Femur (tissue), 1 donor: ENCODE measurements at places on chromosomes 6 and 20.
A peak's percentile ranks its signal among the peaks of the same experiment; 100 is the strongest.

GRCh38 chr6:30541515-30542403, 14.5 kb downstream of the GNL1 start:
- peak; percentile 85 for DNase-seq

DNA sequence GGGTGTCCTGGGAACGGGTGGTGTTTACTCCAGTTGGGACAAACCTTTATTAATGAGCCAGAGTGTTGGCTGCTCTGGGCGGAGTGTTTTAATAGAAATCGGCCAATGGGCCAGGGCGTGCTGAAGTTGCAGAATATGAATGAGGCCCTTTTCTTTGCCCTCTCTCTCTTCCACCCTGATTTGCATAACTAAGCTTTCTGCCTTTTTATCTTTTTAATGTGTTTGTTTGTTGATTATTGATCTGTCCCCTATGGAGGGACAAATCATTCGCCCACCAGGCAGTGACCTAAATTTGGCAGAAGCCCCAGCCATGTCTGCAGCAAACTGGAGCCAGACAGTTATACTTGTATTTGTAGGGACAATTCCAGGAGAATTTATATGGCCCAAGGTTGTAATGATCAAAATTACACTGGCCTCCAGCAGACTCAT, 420.9 kb downstream of the PREX1 start:
- DNase-seq, result no peak

- peak; percentile 73 for DNase-seq
These were observed 211.9 kb downstream of the FOXC1 start for GRCh38 chr6:1821513-1822183.

DNA sequence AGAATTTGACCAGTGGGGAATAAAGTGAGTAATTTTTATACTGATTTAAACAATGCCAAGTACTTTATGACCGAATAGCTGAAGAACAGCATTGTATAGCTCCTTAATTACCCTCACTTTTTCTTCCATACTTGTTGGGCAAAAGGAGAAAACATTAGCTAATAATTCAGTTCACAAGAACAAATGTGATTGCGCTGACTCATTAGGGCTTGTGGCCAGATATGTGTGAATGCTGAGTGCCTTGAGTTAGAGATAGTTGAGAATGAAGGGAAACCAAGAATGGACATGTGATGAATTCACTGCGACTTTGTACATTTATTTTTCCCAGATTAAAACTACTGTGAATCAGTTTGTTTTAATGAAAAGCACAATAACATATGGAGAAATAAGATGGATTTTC, 669.4 kb downstream of the TFAP2A start:
- no peak for DNase-seq

DNA sequence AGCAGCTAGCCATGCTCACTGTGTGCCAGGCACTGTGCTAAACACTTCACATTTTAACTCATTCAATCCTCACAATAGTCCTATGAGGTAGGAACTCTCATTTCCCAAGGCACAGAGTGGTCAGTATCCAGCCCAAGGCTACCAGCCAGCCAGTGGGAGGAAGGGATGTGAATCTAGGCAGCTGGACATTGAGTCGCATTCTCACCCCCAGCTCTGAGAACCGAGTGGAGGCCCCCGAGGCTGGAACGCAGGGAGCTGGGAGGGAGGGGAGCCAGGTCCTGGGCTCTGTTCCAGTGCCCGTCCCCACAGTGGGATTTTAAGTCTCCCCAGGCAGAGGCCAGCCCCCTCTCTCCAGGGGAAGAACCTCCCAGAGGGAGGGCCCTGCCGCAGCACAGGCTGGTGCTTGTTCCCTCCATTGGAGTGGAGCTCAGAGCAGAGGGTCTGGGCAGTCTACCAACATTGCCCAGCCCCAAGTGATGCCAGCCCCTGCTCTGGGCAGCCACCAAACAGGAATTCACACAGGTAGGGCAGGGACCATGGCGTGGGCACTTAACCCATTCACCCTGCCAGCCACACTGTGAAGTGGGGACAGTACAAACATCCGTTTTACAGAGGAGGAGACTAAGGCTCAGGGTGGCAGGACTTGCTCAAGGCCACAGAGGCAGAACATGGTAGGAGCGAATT, 131.3 kb downstream of the CEBPB start:
- DNase-seq, result no peak

GRCh38 chr20:39897058-39897457, 792.0 kb downstream of the MAFB start:
- DNase-seq, result no peak

- no peak for DNase-seq
These were observed 23.6 kb upstream of the THEMIS start for GRCh38 chr6:127924440-127924839.

GRCh38 chr20:57006411-57007170, 259.9 kb downstream of the BMP7 start:
- no peak for DNase-seq

- DNase-seq, result no peak
These were observed 21.4 kb upstream of the ADRM1 start for GRCh38 chr20:62281161-62281933.

GRCh38 chr6:88814909-88815308, 148.5 kb downstream of the RNGTT start:
- no peak for DNase-seq

GRCh38 chr6:129203190-129203900, 320.4 kb downstream of the LAMA2 start:
- DNase-seq, result no peak

DNA sequence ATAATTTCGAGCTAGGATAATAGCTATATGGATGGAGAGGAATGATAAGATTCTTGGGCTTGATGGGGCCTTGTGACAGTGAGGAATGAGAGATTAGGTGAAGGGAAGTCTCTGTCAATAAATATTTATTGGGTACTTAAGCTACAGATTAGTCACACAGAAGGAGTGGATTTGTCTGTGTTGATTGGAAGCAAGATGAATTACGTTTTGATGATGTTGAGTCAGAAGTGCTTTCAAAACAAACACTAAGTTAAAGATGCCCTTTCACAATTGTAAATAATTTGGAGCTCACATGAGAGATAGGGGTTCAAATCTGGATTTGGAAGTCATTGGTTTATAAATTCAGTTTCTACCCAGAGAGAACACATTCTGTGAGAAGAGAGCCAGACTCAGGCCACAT, 834.2 kb downstream of the KIF16B start:
- no peak for DNase-seq

- no peak for DNase-seq
These were observed 387.5 kb downstream of the LAMA2 start for GRCh38 chr6:129270450-129270849.

DNA sequence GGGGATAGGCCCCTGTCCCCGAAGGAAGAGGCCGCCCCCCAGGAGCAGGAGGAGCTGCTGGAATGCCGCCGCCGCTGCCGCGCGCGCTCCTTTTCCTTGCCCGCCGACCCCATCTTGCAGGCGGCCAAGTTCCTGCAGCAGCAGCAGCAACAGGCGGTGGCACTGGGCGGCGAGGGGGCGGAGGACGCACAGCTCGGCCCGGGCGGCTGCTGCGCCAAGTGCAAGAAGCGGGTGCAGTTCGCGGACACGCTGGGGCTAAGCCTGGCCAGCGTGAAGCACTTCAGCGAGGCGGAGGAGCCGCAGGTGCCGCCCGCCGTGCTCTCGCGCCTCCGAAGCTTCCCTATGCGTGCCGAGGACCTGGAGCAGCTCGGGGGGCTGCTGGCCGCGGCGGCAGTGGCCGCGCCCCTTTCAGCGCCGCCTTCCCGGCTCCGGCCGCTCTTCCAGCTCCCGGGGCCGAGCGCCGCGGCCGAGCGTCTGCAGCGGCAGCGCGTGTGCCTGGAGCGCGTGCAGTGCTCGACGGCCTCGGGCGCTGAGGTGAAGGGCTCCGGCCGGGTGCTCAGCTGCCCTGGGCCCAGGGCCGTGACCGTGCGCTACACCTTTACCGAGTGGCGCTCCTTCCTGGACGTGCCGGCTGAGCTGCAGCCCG, 630 bp downstream of the PPP1R3G start:
- peak; percentile 73 for DNase-seq

- no peak for DNase-seq
These were observed 371.4 kb downstream of the CDH4 start for GRCh38 chr20:61623451-61623850.

- no peak for DNase-seq
These were observed 166.5 kb downstream of the MTHFD1L start for GRCh38 chr6:151032034-151032433.
